ENCODE measurements at places on chromosomes 1 and 21. TPM values are rescaled to one million over a fixed set of nuclear protein-coding genes. Genes with fewer than 3 reads are reported as not detected.

- no peak for DNase-seq
These were observed 31.9 kb downstream of the PDC start for GRCh38 chr1:186429017-186429416.

DNA sequence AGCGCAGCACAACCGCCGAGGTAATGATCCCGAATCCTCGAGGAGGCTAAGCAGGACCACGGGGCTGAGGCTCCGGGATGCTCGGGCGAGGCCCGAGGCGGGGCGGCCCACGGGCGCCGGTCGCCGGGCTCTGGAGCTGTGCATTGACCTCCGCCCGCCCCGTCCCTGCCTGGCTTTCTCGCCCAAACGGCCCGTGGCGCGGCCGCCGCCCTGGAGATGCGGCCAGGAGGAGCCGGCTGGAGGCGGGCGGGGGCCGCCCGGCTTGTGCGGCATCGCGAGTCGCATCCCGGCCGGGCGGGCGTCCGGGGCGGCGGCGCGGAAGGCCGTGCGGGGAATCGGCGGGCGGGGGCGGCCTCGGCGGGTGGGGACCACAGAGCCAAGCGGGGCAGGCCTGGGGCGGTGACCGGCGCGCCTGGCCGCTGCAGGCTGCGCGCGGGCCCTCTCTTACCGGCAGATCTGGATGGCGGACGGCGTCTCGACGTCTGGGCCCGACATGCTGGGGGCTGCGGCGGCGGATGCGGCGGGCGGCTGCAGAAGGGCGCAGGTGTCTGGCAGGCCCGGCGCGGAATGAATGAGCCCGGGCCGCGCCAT lies 663 bp downstream of the ACOT7 start:
- no peak for DNase-seq

Gene FTCD
- total RNA-seq = not detected

Gene RNF186
- not detected for total RNA-seq

DNA sequence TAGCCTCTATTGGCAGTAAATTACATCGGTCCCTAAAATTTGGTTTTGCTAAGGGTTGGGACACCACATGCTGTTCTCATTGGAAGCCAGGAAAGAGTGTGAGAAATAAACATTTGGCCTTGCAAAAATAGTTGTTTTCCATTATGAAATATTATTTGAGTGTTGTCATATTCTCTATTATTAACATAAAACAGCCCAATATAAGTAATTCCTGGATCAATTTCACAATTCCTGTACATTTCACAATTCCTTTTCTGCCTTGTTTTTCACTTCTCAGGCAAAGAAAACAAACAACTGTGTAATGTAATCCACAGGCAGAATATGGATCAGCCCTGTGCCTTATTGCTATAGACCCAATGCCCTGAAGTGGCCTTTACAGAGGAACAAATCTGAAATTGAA lies 40.5 kb downstream of the C1orf87 start:
- no peak for DNase-seq

Gene SPATA46
- not detected for total RNA-seq
